ENCODE measurements at places on chromosomes 3 and 15.

GRCh38 chr3:65807225-65807624 is 231.5 kb downstream of the MAGI1 start:
- DNase-seq: no peak

DNA sequence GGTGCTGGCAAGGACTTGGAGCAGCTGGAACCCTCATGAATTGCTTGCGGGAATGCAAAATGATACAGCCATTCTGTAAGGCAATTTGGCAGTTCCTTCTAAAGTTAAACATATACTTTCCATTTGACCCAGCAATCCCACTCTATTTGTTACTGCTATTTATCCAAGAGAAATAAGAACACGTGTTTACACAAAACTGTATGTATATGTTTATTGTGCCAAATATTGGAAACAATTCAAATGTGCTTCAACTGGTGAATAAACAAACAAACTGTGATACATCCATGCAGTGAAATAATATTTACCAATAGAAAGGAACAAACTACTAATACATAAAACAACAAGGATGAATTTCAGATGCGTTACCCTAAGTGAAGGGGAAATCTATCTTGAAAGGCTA is 60.0 kb upstream of the NTRK3 start:
- DNase-seq: no peak

GRCh38 chr3:3798631-3799113 is 559 bp upstream of the LRRN1 start:
- peak; percentile 35 for DNase-seq

- no peak for DNase-seq
Measured at GRCh38 chr3:20060974-20061685, 20.9 kb downstream of the KAT2B start.

DNA sequence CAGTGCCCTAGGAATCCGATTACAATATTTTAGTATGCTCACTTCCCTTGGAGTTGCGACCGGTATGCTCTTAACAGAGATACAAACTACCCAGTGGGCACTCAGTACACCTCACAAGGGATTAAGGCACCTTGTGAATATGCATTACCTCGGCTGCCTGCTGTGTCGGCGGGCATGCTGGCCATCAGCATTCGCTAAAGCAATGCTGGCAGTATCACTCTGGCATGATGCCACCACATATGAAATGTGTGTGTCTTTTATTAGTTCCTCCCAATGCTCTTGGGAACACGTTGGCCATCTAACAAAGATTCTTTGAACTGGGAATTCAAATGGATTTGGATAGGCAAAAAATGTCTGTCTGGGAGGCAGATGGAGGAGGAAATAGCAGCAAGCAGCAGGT is 67.4 kb upstream of the FOXB1 start:
- no peak for DNase-seq

DNA sequence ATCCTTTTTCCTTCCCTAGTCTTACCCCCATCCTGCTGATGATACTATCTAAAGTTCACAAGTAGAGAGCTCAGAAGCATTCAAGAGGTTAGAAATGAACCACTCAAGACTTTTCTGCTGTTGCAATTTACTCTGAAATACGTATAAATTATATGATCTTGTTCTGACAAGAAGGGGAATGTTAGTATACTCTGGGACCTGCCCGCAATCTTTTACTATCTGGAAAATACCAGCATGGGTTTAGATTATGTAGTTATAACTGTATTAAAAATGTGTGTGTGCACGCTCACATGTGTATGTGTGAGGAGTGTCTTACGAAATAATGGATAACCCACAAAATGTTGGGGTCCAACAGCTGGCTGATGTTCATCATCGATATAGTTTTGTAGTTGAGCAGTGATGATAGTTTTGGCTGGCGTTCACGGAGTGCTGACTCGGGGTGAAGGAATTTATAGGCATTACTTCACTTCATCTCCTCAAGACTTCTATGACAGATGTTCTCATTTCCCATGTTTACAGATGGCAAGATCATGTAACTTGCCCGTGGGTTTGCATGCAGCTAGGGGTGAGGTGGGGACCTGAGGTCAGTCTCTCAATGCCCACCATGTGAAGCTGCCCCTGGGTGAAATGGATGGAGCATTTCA is 297.5 kb upstream of the LYSMD4 start:
- DNase-seq: no peak

DNA sequence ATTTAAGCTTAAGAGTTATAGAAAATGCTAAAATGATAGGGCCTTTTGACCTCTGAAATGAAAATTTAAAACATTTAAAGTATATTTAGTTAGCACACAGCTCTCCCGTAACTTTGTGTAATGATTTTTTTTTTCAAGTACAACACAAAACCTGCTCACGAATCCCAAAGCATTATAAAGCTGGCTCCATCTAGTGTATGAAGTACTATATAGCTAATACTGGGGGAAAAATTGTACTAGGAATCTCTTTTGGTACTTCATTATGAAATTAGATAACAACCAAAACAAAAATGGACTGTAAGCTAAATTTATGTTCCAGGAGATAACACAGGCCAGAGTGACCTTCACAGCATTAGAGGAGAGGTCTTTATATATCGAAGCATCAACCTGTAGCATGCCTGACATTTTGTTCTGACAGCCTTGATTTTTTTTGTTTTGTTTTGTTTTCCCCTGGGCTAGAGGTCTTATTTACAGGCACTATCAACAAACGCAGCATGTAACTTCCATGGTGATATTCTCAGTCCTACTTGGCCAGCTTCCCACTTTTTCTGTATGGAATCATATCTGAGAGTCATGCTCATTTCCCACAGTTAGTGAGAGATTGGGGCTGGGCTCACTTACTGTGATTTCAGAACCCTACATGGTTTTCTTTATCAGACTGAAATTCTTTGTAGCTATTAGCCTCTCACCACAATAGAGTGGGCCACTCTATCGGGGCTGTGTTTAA is 116.3 kb downstream of the MITF start:
- peak; percentile 46 for DNase-seq

DNA sequence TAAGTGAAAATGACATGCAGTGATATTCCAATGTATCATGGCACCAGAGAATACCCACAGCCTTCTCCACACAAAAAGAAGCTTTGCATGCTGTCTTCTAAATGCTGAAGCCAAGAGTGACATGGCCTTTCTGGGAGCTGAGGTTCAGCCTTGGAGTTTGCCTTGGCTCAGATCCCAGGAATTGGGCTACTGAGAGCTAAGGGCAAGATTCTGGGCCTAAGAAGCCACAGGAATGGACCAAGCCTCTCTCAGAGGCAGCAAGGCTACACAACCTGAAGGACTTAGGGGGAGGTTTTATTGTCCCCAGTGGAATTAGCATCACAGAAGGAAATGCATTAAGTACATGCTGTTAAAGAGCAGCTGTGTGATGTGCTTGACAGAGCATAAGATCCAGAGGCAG is 1078.5 kb downstream of the TUSC7 start:
- peak; percentile 35 for DNase-seq

GRCh38 chr15:62934236-62934971 is 108.1 kb upstream of the TPM1 start:
- DNase-seq: no peak

GRCh38 chr3:120681506-120682038 is 467 bp downstream of the HGD start:
- no peak for DNase-seq

- DNase-seq: peak; percentile 58
Measured at GRCh38 chr3:48402281-48402732, 27.6 kb downstream of the PLXNB1 start.

DNA sequence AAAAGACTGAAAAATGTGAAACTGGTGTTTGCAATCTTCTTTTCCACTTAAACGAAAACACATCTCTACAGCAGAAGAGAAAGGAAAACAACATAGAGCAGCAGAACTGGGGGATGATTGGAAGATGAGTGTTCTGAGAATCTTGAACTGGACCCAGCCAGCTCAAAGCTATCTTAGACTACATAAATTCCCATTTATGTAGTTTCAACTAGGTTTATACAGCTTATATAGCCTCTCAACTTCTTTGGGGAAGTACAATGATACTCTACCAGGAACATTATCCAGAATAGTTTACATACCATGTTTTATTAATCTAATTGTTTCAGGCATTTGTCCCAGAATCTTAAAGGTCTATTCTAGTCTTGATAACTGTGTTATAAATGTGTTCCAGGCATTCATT is 658.2 kb upstream of the LMCD1 start:
- DNase-seq: peak; percentile 71

- no peak for DNase-seq
Measured at GRCh38 chr3:192273001-192273696, 454.2 kb downstream of the FGF12 start.

- DNase-seq: peak; percentile 66
Measured at GRCh38 chr3:157111518-157111917, 48.4 kb downstream of the CCNL1 start.

DNA sequence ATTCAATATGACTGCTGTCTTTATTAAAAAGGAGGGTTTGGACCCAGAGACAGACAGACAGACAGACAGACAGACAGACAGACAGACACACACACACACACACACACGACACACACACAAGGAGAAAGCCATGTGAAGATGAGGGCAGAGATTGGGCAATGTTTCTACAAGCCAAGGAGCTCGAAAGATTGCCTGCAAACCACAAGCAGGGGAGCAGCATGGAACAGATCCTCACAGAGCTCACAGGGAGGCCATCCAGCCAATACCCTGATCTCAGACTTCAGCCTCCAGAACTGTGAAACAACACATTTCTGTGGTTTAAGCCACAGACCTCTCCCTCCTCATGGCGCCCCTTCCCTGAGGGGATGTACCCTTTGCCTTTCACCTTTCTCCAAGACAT is 35.8 kb upstream of the ABHD2 start:
- peak; percentile 17 for DNase-seq

DNA sequence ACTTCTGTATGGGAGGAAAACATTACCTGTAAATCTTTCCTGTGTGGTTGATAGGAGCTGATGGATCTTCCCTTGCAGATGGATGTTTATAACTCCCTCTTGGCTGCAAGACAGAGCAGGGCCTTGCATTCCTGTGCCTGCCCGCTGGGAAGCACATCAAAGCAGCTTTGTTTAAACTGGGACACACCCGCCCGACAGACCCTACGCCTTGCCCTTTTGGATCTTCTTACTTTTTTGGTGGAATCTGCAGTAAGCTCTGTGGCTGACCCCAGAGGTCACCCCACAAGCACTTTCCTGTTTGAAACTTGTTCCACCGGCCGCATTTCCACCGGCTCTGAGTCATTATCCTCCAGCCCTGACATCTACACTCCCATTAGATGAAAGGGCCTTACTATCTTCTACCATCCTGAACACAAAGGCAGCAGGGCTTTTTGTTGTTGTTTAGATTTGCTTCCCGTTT is 244.1 kb upstream of the STT3B start:
- peak; percentile 94 for DNase-seq

GRCh38 chr3:131778526-131778925 is 256.3 kb downstream of the CPNE4 start:
- DNase-seq: no peak

DNA sequence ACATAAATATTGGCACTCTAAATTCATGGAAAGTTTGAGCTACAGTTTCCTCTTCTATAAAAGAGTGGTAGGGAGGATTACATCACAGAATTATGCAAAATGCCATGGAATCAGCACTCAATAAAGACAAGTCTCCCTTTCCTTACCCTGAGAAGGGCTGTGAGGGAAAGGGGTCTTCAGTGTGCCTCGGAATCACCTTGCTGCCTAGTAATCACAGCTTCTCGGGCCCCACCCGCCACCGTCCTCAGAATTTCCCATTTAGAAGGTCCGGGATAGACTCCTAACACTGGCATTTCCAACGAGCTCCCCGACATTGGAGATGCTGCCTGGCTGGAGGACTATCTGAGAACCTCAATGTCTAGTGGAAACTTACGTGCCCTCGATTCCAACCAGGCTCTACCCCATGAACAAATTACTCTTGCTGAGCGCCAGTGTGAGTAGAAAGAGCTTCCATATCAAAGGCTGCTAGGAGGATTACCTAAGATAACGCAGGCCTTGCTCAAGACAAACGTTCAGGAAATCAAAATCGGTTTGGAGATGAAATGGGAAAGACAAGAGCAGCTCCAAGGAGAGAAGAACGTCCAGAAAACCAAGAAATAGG is 92.1 kb upstream of the CHD2 start:
- peak; percentile 60 for DNase-seq

GRCh38 chr3:157789162-157789561 is 285.9 kb upstream of the VEPH1 start:
- DNase-seq: no peak

- DNase-seq: no peak
Measured at GRCh38 chr15:70048198-70048565, 49.5 kb downstream of the TLE3 start.

DNA sequence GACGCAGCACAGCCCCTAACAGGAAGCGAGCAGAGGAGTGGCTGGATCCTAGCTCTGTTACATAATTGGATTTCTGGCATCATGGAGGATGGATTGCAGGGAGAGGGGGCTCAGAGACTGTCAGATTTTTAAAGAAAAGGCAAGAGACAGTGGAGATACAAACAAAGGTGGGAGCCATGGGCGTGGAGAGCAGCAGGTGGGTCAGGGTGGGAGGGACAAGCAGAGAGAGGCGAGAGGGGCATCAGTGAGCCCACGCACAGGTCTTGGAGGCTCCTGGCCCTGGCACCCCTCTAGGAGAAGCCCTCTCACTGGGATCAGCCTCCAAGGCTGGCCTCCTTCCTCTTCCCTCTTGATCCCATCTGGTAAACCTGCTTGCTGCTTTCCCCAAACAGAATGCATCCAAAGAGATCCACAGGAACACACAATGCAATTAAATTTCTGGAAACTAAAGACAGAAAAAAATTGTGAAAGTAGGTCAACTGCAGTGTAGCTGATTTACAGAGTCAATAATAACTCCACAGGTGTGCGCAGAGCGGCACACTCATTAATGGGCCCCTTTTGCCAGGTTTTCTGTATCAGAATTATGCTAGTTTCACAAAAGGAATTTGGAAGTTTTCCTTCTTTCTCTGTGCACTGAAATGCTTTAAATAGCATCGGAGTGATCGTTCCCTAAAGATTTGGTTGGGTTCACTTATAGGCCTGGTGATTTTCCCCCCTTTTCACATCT is 66.1 kb downstream of the LSM3 start:
- DNase-seq: no peak

DNA sequence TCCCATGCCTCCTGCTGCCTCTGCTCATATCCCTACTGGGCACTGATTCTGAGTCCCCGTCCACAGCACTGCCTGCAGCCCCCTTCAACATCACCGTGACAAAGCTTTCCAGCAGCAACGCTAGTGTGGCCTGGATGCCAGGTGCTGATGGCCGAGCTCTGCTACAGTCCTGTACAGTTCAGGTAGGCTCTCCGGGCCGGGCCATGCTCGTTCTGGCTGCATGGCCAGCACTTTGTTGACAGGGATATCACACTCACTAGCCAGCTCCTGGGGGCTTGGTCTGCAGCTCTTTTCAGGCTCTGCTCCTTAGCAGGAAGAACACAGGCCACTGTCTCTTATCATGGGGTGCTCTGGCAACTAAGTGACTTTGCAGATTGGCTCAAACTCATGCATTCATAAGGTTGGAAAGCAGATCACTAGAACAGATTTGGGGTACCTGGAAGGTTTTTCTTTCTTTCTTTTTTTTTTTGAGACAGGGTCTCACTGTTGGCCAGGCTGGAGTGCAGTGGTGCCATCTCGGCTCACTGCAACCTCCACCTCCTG is 6.0 kb downstream of the TYRO3 start:
- DNase-seq: no peak
